ENCODE measurements at places on chromosomes 5 and 9.

- no peak for DNase-seq
Measured at GRCh38 chr9:74589576-74589975, 92.4 kb downstream of the RORB start.

DNA sequence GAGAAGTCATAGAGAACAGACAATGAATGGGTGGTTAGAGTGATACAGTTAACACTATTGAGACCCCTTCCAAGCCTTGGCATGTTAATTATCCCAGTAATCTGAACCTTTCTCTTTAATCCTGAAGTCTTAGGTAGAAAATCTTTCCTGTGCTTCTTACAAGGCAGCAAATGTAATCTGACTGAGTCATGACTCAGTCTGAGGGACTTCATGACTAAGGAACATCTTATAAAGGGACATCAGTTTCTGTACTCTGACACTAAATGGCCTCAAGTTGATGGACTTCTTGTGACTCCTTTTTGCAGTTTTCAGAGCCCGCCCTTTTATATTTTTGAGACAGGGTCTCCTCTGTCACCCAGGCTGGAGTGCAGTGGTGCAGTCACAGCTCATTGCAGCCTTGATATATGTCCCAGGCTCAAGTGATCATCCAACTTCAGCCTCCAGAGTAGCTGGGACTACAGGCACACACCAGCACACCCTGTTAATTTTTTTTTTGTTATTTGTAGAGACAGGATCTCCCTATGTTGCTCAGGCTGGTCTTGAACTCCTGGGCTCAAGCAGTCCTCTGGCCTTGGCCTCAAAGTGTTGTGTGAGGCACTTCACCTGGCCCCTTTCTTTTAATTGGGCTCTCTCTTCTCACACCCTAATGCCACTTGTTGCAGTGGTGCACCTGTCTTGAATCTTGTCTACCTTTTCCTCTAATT lies 9.5 kb downstream of the EXOSC3 start:
- DNase-seq, result no peak

DNA sequence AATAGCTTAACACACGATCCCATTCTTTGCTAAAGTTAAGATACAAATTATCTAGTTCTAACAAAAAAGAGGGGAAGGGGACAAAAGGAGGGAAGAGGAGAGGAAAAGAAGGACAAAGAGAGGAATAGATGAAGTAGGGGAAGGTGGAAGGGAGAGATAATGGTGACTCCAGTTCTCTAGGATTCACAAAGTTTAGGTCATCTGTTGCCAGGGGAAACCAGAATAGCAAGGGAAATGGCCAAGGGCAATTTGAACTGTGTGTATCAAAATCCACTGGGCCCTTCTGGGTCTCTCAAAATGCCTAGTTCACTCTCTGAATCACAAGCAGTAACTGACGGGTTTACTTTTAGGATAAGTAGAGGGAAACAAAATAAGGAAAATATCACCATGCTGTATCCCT lies 7.6 kb downstream of the SLC24A2 start:
- no peak for DNase-seq

GRCh38 chr5:53003144-53003543 lies 14.0 kb downstream of the ITGA2 start:
- DNase-seq, result no peak

DNA sequence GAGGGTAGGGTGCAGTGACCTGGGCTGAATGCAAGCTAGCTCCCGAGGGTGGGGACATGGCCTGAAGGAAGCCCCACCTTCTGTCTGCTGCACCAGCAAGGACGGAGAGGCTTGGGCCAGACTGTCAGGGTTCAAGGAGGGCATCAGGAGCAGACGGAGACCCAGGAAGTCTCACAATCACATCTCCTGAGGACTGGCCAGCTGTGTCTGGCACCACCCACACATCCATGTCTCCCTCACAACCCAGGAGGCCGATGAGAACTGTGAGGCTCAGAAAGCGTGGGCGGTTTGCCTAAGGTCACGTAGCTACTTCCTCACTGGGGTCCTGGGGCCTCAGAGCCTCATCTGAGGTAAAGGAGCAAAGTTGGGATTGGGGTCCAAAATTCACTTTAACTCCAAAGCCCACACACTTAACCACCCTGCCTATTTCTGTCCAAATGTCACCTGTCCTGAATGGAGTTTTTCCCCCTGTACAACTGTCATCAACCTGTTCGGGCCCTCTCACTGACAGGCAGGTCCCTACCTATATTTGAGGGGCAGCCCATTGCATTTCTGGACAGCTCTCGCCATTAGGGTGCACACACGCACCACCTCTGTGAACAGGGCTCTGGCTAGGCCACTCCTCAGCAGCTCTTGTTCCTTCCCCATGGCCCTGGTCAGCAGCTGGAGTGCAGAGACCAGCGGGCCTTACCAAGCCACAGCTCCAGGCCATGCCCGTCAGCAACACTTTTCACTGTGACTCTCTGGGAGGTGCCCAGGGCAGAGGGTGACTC lies 3.4 kb downstream of the IL13 start:
- no peak for DNase-seq

DNA sequence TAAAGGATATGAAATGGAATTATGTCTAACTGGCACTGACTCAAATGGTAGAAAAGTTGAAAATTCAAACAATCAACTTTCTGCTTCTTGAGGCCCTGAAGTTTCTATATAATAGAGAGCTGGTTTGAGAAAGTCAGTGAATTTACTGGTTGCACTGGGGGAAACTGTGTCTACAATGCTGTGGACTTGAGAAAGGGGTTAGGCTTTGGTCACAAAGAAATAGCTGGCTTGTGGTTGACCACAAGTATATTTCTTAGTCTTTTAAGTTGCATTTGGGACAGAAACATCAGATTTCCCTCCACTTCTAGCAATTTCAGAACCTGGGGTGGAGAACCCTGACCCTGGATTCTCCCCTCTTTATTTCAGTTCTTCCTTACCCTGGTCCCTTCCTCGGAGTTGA lies 192.6 kb upstream of the ACTBL2 start:
- no peak for DNase-seq

DNA sequence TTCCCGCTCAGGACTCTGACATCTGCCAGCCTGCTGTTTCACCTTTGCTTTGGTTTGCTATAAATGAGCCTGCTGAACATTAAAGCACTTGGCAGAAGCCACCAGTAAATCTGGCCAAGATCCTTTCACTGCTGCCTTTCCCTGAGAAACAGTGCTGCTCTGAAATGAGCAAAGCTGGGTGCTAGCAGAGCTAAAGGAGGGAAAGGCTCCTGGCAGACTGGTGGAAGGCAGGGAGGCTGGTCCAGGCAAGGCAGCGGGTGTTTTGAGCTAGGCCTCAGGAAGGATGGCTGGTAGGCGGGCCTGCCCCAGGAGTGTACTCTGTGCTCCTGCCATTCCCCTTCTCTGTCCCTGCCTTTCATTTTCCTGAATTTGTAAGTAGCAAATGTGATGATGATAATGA lies 52.5 kb upstream of the PTGS1 start:
- no peak for DNase-seq

- no peak for DNase-seq
Measured at GRCh38 chr5:6754766-6755165, 41.5 kb downstream of the TENT4A start.

- no peak for DNase-seq
Measured at GRCh38 chr5:6399980-6400910, 21.9 kb upstream of the MED10 start.

DNA sequence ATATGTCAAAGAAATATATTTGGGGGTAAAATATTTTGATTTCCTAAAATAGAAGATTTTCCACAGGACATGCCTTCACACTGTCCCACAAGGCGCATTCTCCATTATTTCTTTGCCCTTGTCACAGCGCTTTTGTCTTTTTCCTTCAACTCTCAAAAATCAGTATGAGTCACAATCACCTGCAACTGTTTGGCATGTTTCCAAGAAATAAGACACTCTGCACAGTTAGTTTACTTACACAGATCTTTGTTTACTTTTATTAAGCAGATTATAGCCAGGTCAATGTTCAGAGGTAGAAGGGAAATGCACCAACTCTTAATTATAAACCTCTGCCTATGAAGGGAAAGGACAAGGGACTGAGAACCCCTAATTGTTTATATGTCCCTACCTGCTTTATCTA lies 9.5 kb downstream of the CEMIP2 start:
- DNase-seq, result no peak

Measured in stimulated activated CD4-positive, alpha-beta T cell treated with anti-CD3 and anti-CD28 coated beads, Interleukin-12 subunit alpha, Interleukin-12 subunit beta, amount 100 ng/mL, for 48 hours (primary cell).